ENCODE measurements at places on chromosomes 12 and 14. TPM values are rescaled to one million over a fixed set of nuclear protein-coding genes. Genes with fewer than 3 reads are reported as not detected.

DNA sequence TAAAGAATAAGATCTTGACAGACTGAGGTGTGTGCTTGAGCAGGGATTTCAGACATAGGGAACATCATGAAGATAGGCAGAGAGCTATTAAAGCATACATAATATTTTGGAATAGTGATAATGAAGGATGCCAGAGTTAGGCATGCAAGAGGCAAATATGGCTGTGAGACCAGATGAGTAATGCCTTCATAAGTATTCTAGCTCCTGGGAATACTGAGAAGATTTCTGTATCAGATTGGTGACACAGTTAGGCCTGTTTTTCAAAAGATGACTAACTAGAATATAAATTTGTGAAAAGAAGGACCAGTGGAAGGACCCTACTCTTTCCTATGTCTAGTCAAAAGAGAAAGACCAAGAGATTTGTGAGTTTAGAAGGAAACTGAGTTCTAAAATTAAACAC is 108.8 kb downstream of the TXNDC16 start:
- DNase-seq: no peak

Gene PTPRO
- total RNA-seq: 4.6 TPM

- no peak for DNase-seq
Measured at GRCh38 chr14:29223947-29224346, 457.4 kb downstream of the FOXG1 start.

Gene HOXC6
- total RNA-seq: 22.0 TPM

Gene VRTN
- not detected for total RNA-seq

DNA sequence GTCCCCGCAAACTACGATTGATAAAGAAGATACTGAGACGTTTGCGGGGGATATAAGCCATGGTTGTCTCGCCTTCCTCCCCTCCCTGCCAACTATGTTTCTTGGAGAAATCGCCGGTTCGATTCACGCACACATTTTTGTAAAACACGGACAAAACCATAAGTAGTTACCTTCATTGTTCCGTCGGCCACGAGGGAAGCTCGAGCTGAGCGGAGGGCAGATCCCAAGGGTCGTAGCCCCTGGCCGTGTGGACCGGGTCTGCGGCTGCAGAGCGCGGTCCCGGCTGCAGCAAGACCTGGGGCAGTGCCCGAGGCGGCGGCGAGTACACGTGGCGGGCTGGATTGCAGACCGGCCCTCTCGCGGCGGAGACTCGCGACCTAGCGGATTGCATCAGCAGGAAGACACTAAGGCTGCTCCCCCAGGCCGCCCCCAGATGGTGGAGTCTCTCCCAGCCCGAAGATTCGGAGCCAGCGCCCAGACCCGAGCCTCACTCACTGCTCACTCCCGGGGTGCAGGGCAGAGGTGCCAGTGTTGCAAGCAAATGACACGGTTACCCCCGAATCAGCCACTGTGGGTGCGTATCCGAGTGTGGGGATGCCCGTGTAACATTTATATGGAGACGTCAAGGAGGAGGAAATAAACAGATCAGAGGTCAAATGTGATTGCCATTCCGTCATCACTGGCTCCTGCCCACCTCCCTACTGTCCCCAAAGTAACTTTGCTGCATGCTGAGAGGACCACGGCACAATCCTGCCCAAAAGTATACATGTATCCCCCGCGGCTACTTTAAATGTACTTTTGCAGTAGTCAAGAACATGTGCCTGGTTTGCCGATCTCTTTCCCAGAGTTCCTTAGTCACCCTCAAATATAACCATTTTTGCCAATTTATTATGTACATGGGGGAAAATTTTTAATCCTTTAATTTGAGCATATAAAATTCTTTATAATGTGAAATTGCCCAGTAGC is at the start of gene BCAT1:
Gene BCAT1, minus strand, starts transcription at position 345 of the 966 bp plus-strand sequence. Its CDS starts 169 bp downstream, at position 176.
- DNase-seq: peak; percentile 68

Gene TSPAN19
- 0.66 TPM for total RNA-seq

DNA sequence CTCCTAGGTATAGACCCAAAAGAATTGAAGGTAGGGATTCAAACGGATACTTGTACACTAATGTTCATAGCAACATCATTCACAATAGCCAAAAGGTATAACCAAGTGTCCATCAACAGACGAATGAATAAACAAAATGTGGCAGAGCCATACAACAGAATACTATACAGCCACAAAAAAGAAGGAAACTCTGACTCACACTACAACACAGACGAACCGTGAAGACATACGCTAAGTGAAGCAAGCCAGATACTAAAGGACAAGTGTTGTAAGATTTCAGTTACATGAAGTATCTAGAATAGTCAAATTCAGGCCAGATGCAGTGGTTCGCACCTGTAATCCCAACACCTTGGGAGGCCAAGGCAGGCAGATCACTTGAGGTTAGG is 19.1 kb downstream of the CAMKK2 start:
- no peak for DNase-seq

Gene CCDC60
- total RNA-seq: not detected

GRCh38 chr12:120092551-120093335 is 23.8 kb downstream of the RAB35 start:
- DNase-seq: no peak

Gene TMEM120B
- total RNA-seq: 14.2 TPM

GRCh38 chr14:69985463-69985862 is 106.2 kb downstream of the SMOC1 start:
- no peak for DNase-seq

DNA sequence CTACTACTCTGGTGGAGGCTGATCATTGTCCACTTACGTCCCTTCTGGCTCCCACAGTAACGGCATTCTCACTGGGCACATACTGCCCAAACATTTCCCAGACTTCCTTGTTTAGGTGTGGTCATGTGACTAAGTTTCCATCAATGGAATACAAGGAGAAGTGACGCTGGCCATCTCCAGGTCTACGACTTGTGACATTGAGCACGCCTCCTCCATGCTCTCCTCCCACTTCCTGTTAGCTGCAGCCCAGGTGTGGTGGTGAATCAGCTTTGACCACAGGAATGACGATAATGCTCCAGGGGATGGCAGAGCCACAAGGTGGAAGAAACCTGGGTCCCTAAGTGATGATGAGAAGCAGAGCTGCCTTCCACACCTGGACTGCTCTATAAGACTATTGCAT is 6.0 kb upstream of the SLC24A4 start:
- no peak for DNase-seq

- DNase-seq: no peak
Measured at GRCh38 chr12:132481771-132482745, 7.9 kb upstream of the FBRSL1 start.

- no peak for DNase-seq
Measured at GRCh38 chr12:25558586-25558985, 5.5 kb upstream of the LMNTD1 start.

Gene TULP3
- 23.0 TPM for total RNA-seq

Gene C12orf54
- total RNA-seq: not detected

- no peak for DNase-seq
Measured at GRCh38 chr12:2390850-2391390, 338.1 kb downstream of the CACNA1C start.
